ENCODE measurements at places on chromosomes 5 and 9.
A peak's percentile ranks its signal among the peaks of the same experiment; 100 is the strongest.

- DNase-seq = no peak
These were observed 36.3 kb downstream of the ELAVL2 start for GRCh38 chr9:23789529-23790254.

DNA sequence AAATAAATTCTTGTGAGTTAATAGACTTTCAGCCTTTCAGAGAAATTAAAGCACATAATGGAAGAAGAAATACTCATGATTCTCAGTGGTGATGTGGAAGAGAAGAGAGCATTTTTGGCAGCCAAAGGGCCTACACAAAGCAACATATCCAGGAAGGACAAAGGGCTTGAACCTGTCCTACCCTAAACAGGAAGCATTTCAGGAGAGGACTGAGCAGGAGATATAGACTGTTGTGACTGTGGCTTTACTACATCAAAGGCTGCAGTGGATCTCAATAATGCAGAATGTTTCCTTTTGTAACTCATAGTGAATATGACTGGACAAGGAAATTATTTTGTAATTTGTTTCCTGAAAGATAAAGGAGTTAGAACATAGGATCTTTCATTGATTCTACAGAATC lies 1.3 kb upstream of the PARP8 start:
- no peak for DNase-seq

DNA sequence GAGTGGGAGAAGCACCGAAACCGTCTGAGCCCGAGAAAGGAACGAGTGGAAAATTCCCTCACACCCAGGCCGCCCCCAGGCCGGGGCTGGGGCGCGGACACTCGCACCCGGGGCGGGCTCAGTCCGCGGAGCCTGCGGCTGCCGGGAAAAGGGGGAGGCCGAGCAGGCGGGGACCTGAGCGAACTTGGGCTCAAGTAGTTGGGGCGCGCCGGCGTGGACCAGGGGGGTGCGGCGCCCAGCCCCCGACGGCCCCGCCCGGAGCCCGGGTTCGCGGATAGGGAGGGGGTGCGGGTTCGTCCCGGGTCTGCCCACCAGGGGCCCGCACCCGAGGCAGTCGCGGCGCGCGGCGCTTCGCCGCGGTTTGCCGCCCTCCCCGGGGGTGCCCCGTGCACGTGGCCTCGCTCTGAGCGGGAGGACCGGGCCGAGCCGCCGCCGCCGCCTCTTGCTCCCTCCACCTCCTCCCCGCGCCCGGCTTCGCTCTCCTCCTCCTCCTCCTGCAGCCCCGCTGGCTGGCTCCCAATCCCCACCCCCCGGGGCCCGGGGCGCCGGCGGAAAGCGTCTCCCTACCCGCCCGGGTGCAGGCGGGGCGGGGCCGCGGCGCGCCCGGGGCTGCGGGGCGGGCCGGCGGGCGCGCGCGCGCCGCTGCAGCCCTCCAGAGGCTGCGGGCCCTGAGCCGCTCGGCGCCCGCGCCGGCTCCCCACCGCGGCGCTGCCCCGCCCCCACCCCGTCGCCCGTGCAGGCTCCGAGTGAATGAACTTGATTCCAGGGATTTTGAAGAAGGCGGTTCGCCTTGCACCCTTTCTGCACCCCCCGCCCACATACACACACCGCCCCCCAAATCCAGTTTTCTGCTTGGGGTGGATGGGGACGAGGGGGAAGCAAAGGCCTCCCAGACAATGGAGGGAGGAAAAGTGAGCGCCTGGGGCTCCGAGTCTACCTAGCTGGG lies 1.3 kb upstream of the NFIB start:
- no peak for DNase-seq

DNA sequence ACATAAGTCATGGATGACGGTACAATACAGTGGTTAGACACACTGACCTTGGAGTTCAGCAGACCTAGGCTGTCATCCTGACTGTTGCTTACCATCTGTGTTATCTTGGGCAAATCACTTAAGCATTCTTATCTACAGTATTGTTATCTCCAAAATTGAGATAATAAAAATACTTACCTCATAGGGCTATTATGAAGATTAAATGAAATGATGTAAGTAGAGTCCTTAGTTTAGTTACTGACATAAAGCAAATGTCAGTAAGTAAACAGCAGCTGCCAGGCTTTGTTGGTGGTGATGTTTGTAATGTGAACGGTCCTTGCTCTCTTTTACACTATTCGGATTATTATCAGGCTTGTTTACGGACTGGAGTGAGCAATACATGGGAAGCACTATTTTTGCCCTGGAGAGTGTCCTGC lies 107.3 kb upstream of the DPYSL3 start:
- DNase-seq = no peak

DNA sequence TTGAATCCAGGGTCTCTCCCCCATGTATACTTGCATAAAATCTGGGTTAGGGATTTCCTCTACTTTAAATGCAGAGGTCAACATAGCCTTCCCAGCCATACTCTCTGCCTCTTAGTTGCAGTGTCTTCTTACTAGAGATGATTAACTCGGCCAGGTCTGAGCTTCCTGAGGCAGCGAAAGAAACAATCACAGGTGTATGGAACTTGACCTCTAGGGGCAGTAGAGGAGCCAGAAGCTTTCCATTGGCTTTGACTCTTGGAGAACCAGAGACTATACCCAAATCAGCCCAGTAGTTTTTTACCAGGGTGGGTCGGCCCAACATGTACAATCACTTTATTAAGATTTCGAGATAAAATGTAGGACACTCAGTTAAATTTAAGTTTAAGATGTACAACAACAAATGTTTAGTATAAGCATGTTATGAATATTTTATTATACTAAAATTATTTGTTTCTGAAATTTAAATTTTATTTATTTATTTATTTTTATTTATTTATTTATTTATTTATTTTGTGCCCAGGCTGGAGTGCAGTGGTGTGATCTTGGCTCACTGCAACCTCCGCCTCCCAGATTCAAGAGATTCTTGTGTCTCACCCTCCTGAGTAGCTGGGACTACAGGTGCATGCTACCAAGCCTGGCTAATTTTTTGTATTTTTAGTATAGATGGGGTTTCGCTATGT lies 48.0 kb upstream of the DMRT3 start:
- no peak for DNase-seq

GRCh38 chr9:137590469-137591383 lies at the start of gene ZMYND19:
Gene ZMYND19 (minus strand): TSS chr9:137590512. CDS start chr9:137590263, 249 bp downstream.
- peak; percentile 92 for DNase-seq

All from naive thymus-derived CD8-positive, alpha-beta T cell (primary cell).